ENCODE measurements at places on chromosomes 4 and X. TPM values are rescaled to one million over a fixed set of nuclear protein-coding genes. Genes with fewer than 3 reads are reported as not detected.

DNA sequence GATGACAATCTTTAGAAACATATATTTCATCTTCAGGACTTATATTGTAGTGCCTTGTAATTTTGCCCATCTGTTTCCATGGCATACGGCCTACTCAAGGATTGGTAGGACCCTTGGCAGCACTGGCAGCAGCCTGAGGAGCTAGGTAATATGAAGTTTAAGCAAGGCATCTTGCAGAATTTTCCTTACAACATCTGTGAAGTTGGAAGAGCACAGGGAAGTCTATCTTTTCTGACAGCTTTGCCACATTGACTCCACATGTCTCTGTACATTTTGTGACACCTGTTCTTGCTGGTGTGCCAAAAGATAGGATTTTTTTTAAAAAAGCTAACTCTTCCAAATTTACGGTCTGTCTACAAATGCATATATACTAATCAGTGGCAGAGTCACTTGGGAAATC lies 1235.2 kb downstream of the PCDH7 start:
- no peak for DNase-seq
- no peaks in the 10 kb centered on the region for H3K27me3 ChIP-seq
- no peak overlapping the region for H3K27ac ChIP-seq
- no peaks in the 10 kb centered on the region for H3K4me1 ChIP-seq

Gene DDIT4L
- 0.11 TPM for total RNA-seq

DNA sequence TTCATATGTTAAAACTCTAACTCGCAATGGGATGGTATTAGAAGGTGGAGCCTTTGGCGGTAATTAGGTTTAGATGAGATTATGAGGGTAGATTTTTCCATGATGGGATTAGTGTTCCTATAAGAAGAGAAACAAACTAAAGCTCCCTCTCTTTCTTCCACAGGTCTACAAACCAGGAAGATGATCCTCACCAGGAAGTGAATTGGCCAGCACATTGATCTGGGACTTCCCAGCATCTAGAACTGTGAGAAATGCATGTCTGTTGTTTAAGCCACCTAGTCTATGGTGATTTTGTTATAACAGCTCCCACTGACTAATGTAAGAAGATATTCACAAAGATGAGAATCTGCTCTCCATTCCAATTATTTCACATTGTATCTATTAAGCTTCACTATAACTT lies 2266.9 kb downstream of the PCDH7 start:
- no peak for DNase-seq
- H3K27ac ChIP-seq: no peak overlapping the region
- no peaks in the 10 kb centered on the region for H3K27me3 ChIP-seq
- no peaks in the 10 kb centered on the region for H3K36me3 ChIP-seq
- H3K4me1 ChIP-seq: no peaks in the 10 kb centered on the region

DNA sequence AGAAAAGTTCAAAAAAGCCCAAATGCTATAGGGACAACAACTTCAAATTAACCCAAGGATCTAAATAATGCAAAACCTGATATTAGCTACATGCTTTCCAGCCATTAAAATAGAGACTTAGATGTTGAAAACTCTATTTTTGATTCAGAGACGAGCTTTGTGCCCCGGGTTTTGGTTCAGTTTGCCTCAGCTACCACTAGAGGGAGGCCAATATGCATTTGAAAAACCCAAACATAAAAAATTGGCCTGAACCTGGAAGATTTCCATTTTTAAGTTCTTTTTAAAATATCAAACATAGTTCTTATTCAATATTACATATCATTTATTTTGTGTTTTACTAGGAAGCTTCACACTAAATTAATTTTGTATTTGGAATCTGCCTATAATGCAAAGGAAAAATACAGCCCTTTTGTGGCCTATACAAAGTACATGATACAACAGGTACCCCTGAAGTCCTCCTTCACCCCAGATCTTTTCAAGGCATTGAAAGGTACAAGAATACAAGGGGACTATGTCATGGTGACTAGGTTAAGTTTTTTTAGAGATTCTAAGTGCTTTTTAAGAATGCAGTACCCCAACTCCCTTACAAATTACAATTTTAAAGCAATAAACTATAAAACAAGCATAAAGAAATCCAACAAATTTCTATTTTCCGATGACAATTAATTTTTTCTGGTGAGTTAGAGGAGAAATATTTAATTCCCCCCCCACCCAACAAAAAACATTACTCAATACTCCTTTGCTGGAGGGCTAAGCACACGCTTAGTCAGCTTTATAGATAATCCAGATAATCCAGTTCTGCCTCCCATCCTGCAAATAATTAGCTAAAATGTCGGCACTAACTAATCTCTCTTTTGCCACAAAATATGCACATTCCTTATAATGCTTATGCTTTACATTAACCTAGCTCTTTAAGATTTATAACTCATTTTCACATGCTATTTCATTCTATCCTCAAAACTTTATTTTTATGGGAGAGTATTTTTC lies 97.7 kb upstream of the PTPN13 start:
- no peak overlapping the region for H3K27ac ChIP-seq
- no peak for DNase-seq
- H3K27me3 ChIP-seq: no peaks in the 10 kb centered on the region
- no peaks in the 10 kb centered on the region for H3K36me3 ChIP-seq

GRCh38 chr4:145756244-145756643 lies 76.3 kb downstream of the C4orf51 start:
- DNase-seq: no peak
- no peaks in the 10 kb centered on the region for H3K4me1 ChIP-seq
- no peak overlapping the region for H3K27ac ChIP-seq
- H3K36me3 ChIP-seq: no peaks in the 10 kb centered on the region

GRCh38 chr4:188194421-188194820 lies 55.2 kb downstream of the TRIML1 start:
- no peak overlapping the region for H3K27ac ChIP-seq
- no peak overlapping the region for H3K4me3 ChIP-seq
- DNase-seq: no peak
- H3K36me3 ChIP-seq: no peaks in the 10 kb centered on the region
- H3K4me1 ChIP-seq: no peaks in the 10 kb centered on the region

GRCh38 chrX:138847930-138848329 lies 136.4 kb upstream of the FGF13 start:
- H3K4me1 ChIP-seq: no peaks in the 10 kb centered on the region
- DNase-seq: no peak
- H3K4me3 ChIP-seq: no peak overlapping the region
- H3K27me3 ChIP-seq: no peaks in the 10 kb centered on the region
- no peak overlapping the region for H3K27ac ChIP-seq
- H3K36me3 ChIP-seq: no peaks in the 10 kb centered on the region

DNA sequence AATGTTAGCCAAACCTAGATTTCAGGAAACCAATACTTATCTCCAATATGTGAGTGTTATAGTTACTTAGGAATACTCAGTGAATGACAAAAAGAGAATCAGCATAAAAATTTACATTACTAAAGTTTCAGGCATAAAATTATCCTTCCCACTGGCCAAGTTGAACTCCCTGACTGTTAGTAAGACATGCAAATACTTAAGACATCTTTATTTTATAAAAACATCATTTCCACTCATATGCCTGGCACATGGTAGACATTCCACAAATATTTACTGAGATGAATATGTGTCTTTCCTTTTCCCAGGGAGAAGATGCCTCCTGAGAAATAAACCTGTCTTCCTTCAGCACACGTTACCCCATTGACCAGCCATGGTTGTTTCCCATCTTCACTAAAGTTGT lies 7.3 kb downstream of the VEGFD start:
- H3K4me1 ChIP-seq: no peaks in the 10 kb centered on the region
- H3K27ac ChIP-seq: no peak overlapping the region
- H3K4me3 ChIP-seq: no peak overlapping the region
- H3K36me3 ChIP-seq: no peaks in the 10 kb centered on the region
- no peak for DNase-seq

GRCh38 chr4:83248486-83248885 lies 36.1 kb downstream of the COQ2 start:
- DNase-seq: no peak
- H3K36me3 ChIP-seq: no peaks in the 10 kb centered on the region
- no peak overlapping the region for H3K4me3 ChIP-seq

- no peak for DNase-seq
- no peaks in the 10 kb centered on the region for H3K36me3 ChIP-seq
- H3K27me3 ChIP-seq: no peaks in the 10 kb centered on the region
- no peaks in the 10 kb centered on the region for H3K4me1 ChIP-seq
- H3K4me3 ChIP-seq: no peak overlapping the region
Measured at GRCh38 chrX:136304493-136304892, 3.7 kb downstream of the ADGRG4 start.

GRCh38 chrX:65690057-65690855 lies 22.8 kb downstream of the MSN start:
- H3K27ac ChIP-seq: peak overlapping the region; percentile 22
- H3K27me3 ChIP-seq: no peaks in the 10 kb centered on the region
- no peaks in the 10 kb centered on the region for H3K4me1 ChIP-seq
- DNase-seq: peak; percentile 50
- H3K36me3 ChIP-seq: no peaks in the 10 kb centered on the region
- H3K4me3 ChIP-seq: no peak overlapping the region

DNA sequence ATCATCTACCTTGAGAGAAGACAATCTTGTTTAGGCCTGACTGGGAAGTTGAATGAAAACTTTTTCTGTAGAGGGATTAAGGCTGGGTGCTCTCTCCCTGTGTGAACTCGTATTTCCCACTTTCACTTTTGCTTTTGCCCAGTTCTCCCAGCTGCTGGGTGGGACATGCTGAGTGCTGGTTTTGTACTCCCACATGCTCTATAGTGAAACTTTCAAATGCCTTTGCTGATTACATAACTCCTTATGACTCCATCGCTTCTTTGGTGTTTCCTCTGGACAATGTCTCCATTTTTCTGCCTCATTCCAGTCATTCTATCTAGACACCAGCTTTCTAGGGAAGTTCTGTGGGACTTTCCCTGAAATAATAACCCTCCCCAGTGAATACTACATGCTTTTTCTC lies 100.5 kb downstream of the CLNK start:
- peak overlapping the region; percentile 18 for H3K4me3 ChIP-seq
- no peak overlapping the region for H3K27ac ChIP-seq
- no peaks in the 10 kb centered on the region for H3K4me1 ChIP-seq
- no peaks in the 10 kb centered on the region for H3K27me3 ChIP-seq

DNA sequence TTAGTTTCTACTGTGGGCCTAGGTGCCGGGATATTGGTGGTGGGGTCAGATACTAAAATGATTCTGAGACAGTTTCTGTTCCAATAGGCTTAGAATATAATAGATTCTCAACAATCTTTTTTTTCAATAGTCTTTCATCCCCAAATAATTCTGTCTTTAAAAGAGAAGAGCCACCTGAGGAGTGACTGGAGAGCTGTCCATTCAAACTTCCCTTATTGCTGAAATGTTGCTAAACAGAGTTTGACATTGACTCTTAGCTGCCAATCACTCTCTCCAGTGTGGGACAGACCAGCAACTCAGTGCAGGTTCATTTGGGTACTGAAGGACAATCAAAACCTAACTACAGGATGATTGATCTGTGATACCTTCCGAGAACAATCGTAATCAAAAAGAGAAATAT lies 12.4 kb upstream of the ADH7 start:
- DNase-seq: no peak
- H3K27me3 ChIP-seq: no peaks in the 10 kb centered on the region
- H3K27ac ChIP-seq: no peak overlapping the region

GRCh38 chr4:26178854-26179253 lies 142.0 kb upstream of the RBPJ start:
- no peak overlapping the region for H3K4me3 ChIP-seq
- no peak overlapping the region for H3K27ac ChIP-seq
- H3K36me3 ChIP-seq: no peaks in the 10 kb centered on the region

Gene PAGE2B
- not detected for total RNA-seq

Gene RRH
- total RNA-seq: 0.18 TPM

GRCh38 chrX:139801397-139801813 lies 93.4 kb upstream of the MCF2 start:
- no peak for DNase-seq
- peaks cover 20% of the 10 kb centered on the region for H3K36me3 ChIP-seq
- no peak overlapping the region for H3K27ac ChIP-seq
- no peaks in the 10 kb centered on the region for H3K4me1 ChIP-seq

DNA sequence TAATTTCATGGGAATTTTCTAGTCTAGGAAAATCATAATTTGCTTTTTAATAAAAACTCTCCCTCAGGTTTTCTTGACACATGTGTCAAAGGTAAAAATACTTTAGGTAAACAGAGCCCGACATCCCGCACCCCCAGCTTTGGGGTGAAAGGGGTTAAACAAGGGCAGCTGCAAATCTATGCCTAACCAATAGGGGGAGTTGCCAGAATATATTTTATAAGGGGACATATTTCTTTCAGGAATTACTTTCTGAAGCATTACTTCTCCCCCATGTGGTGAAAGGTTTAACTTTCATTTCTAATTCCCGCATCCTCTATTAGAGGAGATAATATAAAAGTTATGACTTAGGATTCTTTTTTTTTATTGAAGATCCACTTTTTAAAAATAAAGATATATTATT lies 53.9 kb upstream of the HEPH start:
- H3K27ac ChIP-seq: no peak overlapping the region
- no peak for DNase-seq
- peaks cover 19% of the 10 kb centered on the region for H3K27me3 ChIP-seq
- H3K4me3 ChIP-seq: no peak overlapping the region
- no peaks in the 10 kb centered on the region for H3K36me3 ChIP-seq

DNA sequence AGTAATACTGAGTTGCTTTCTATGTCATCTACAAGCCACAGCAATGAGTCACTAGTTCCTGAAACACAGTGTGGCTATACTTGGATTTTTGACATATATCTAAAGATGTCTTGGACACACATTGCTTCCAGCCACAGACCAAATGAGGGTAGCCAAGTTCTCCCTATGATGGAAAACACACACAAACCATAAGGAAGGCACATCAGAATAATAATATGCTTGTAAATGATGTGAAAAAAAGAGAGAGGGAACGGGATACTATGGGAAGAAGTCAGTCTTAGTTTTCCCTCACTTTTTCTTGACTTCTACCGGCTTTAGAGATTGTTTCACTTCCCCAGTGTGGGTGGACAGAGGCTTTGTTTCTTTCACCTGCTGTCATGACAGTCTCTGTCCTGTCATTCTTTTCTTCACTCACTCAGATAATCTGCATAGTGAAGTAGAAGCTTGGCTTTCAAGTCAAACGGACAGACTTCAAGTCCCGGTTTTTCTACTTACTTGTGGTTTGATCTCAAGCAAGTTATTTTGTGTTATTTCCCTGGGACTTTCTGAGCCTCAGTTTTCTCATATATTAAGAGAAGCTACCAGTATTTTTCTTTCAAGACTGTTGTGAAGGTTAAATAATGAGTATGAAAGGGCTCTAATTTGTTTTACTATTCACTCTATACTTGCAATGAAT lies 34.7 kb downstream of the P2RY10 start:
- H3K27me3 ChIP-seq: no peaks in the 10 kb centered on the region
- no peak overlapping the region for H3K27ac ChIP-seq
- H3K4me1 ChIP-seq: no peaks in the 10 kb centered on the region
- no peaks in the 10 kb centered on the region for H3K36me3 ChIP-seq
- no peak for DNase-seq
